ENCODE measurements at places on chromosomes 13 and 19.

DNA sequence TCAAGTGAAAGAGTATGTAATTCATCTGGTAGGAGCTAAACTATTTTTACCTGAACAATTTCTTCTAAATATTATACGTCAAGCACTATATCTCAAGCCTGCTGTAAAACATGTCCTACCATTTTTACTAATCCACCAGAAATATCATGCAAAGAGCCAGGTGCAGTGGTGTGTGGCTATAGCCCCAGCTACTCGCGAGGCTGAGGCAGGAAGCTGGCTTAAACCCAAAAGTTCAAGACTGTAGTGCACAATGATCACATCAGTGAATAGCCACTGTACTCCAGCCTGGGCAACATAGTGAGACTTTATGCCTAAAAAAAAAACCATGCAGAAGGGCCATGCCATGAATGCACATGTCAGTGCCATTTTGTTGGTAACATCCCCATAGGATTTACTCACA lies 20.7 kb upstream of the CLN5 start:
- no peak for DNase-seq

DNA sequence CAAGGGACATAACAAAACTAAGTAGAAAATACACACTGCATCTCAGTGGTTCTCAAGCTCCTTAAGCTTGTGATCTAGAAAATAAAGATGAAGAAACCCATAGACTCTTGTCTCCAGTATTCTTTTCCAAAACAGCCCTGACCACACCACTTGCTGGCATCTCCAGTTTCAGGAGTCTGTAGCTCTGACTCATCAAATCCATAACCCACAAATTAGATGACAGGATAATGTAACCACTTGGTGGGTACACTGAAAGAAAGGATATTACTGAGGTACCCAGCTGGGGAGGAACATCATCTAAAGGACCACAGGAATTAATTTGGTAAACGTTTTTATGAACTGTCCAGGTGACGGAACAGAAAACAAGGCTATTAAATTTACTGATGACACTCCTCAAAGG lies 214.7 kb downstream of the VWA8 start:
- DNase-seq = no peak

GRCh38 chr19:6999933-7000332 lies 21.3 kb downstream of the MBD3L2B start:
- no peak for DNase-seq

GRCh38 chr13:24982333-24982999 lies 113.5 kb upstream of the PABPC3 start:
- no peak for DNase-seq

GRCh38 chr13:43411741-43412140 lies 375.0 kb downstream of the ENOX1 start:
- DNase-seq = no peak

DNA sequence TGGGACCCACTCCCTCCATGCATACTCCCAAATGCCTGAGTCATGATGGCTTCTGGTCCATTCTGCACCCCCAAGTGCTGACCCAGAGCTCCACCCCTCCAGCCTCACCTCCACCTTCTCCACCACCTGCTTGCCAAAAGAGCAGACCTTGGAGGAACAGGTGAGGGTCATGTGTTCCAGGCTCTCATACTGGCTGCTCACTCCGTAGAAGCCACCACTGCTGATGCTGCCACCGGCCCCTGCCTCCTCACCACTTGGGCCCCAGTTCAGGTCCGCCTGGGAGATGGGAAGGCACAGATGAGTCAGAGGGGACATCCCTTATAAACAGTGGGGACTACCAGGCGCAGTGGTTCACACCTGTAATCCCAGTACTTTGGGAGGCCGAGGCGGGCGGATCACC lies 7.9 kb downstream of the CD37 start:
- DNase-seq = no peak

GRCh38 chr19:12933287-12934072 lies at the start of gene FARSA:
TSS of gene FARSA (minus strand) at chr19:12933711. CDS start at chr19:12933696, 15 bp downstream.
- DNase-seq = peak; percentile 82

DNA sequence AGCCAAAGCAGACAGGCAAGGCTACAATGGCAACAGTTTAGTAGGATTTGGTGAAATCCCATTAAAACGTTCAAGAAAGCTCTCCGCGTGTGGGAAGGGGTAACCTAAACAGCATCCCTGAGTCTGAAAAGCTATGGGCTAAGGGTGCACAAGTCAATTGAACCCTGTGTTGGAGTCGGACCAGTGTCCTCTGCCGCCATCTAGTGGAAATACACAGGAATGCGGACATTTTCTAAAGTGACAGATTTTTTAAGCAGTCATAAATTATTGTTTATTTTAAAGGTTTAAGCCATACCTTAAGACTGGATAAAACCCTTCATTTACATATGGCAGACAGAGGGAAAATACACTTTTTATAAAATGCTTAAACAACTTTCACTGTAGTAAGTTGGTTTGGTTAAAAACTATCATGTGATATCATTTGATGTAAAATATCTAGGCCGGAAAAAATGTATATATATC lies 26.5 kb upstream of the LSM14A start:
- DNase-seq = peak; percentile 29

DNA sequence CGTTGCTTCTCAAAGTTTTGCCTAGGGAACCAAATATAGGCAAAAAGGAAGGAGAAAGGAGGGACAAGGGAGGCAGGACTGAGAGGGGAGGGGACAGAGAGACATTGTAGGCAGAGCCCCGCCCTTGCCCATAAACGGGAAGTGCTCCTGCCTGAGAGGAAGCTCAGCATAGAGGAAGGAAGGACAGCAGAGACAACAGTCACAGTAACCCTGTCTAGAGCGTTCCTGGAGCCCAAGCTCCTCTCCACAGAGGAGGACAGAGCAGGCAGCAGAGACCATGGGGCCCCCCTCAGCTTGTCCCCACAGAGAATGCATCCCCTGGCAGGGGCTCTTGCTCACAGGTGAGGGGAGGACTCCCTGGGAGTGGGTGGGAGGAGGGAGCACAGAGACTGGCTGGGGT lies at the start of gene CEACAM21:
Gene CEACAM21, plus strand, starts transcription at position 169 of the 400 bp plus-strand sequence. Its CDS starts 109 bp downstream, at position 278.
- DNase-seq = no peak

- no peak for DNase-seq
Measured at GRCh38 chr19:46155237-46155636, 7.2 kb downstream of the IGFL2 start.

GRCh38 chr19:14804765-14805164 lies 26.4 kb upstream of the ADGRE2 start:
- no peak for DNase-seq

GRCh38 chr13:44921931-44922758 lies 67.1 kb downstream of the NUFIP1 start:
- DNase-seq = peak; percentile 74

- DNase-seq = no peak
Measured at GRCh38 chr13:106393776-106394175, 141.7 kb downstream of the EFNB2 start.

DNA sequence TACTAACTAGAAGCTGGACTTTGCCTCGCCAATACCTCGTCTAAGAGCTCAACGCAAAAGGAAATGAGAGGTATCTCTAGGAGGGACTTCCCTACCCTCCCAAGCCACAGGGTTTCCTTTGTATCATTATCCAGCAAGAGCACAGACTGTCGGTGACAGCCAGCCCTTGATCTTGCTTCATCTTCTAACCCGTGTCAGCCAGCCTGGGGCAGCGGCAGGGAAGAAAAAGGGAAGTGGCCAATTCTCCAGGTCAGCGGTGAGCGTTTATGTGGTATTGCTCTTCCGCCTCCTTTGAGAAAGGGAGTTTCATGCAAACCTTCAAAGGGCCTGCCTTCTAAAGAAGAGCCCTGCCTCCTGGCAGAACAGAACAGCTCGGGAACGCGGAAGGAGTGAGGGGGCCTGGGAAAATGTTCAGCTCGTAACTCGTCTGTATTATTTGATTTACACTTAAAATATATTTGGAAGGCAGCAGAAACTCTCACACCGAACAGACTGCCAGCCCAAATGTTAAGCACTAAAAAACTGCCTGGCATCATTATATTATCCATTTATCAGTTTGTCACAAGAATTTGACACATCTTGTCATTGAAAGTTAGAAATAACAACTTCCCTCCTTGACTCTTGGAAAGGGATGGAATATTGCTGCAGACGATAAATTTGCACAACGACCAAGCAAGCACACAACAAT lies 41.8 kb downstream of the EFNB2 start:
- DNase-seq = no peak

DNA sequence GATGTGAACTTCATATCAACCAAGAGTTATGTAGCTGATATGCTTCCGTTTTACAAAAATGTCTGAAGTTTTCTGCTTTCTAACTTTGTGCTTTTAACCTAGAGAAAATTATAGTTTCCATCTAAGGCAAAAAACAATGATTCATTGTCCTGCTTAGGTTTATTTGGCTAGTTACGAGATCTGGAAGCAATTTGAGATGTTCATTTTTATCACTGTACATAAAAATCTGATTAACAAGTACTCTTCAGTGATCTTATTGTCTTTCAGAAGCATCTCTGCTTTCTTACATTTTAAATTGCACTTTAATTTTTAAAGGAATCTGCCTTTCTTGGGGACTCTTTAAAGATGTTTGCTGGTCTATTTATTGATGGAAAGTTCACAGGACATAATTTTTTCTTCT lies 188.1 kb downstream of the RFC3 start:
- DNase-seq = no peak

DNA sequence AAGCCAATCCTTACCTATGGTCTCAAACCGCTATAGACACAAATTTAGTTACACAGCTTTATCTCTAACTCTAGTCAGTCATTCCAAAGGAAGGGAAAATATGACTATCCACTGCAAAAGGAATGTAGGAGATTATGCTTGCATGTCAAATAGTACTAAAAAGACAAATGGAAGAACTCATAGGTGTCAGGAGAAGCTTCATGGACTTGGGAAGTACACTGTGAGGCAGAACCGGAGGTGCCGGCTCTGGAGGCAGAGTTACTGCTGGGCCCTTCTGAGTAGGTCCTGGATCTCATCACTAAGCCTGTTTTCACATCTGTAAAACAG lies 97.5 kb downstream of the FOXO1 start:
- DNase-seq = no peak

GRCh38 chr13:44796597-44797490 lies 192.4 kb downstream of the NUFIP1 start:
- DNase-seq = no peak

GRCh38 chr13:111232191-111232590 lies 88.3 kb upstream of the TEX29 start:
- no peak for DNase-seq

GRCh38 chr19:23528376-23528775 lies 133.1 kb upstream of the ZNF91 start:
- no peak for DNase-seq

- DNase-seq = no peak
Measured at GRCh38 chr13:88648598-88649373, 977.6 kb downstream of the SLITRK5 start.

DNA sequence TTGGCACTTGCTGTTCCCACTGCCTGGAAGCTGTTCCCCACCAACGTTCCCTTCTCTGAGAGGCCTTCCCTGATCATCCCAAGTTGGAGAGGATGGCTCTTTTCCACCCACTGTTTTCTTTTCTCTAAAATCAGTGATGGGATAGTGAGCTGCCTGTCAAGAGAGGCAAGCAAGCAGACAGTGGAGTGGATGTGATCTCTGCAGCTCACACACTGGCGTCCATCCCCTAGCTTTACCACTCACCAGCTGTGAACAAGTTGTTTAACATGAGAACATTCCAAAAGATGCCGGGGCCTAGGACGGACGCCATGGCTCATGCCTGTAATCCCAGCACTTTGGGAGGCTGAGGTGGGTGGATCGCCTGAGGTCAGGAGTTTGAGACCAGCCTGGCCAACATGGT lies 28.0 kb upstream of the SEMA6B start:
- DNase-seq = no peak

- no peak for DNase-seq
Measured at GRCh38 chr19:43611788-43612187, at the start of gene SRRM5. TSS of gene SRRM5 (plus strand) at chr19:43612088. CDS start at chr19:43612122, 34 bp downstream.

All from Caki2 (cell line).